ENCODE measurements at places on chromosomes 3 and 15. TPM values are rescaled to one million over a fixed set of nuclear protein-coding genes. Genes with fewer than 3 reads are reported as not detected.

DNA sequence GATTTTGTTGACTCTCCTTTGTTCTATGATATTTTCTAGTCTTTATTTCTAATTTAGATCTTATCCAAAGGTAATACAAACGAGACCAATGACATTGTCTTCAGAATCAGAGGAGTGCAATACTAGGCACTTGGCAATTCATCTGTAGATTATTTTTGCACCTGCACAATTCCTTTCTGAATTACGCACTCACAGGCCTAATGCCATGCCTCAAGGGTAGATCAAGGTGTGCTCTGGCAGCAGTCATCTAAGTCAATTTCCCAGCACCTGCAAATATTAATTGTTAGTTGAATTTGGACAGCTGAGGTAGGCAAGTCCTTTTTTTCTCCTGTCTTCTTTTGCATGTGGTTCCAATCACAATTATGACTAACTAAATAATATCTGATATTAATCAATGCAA, 653.2 kb downstream of the ROBO2 start:
- DNase-seq = no peak

P2RY14 gene
- 1.4 TPM for polyA plus RNA-seq

GRCh38 chr15:45714590-45715488, 80.0 kb downstream of the SQOR start:
- DNase-seq = no peak

DNA sequence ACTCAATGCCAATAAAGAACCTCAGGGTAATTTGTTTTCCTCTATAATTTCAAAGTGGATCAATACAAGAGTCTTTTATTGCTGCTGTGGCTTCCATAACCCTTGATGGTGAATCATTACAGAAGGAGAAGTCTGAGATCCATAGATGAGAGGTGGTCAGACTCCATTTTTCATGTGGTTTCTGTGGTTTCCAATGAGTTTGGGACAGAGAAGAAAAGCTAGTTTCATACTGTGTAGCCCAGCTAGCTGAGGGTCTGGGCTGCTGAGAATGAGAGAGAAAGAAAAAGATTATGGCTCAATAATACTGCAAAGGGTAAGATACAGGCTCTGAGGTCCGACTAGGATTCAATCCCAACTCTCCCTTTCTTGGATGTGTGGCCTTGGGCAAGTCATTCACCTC, 180.6 kb upstream of the LRRN1 start:
- DNase-seq = no peak

- DNase-seq = peak; percentile 22
These were observed 20.7 kb upstream of the PPARG start for GRCh38 chr3:12268049-12268735.

DNA sequence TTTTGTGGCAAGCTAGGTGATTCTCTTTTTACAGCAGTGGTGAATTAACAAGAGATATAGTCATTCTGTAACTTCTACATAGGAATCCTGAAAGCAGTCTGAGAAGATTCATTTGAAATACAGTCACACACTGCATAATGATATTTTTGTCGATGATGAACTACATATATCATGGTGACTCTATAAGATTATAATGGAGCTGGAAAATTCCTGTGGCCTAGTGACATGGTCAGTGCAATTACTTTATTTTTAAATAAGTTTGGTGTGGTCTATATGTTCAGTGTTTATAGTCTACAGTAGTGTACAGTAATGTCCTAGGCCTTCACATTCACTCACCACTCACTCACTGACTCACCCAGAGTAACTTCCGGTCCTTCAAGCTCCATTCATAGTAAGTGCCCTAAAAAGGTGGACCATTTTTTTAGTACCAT, 511.4 kb upstream of the MCTP2 start:
- DNase-seq = no peak
